Activated naive CD8-positive, alpha-beta T cell treated with anti-CD3 and anti-CD28 coated beads, Interleukin-2, amount 50 U/mL, for 24 hours (primary cell): ENCODE measurements at places on chromosomes 7 and 10.

- H3K27ac ChIP-seq = no peak overlapping the region
- H3K27me3 ChIP-seq = no peaks in the 10 kb centered on the region
- H3K36me3 ChIP-seq = no peaks in the 10 kb centered on the region
- no peaks in the 10 kb centered on the region for H3K4me1 ChIP-seq
- DNase-seq = no peak
Observed at GRCh38 chr7:32218154-32218467, 147.9 kb upstream of the PDE1C start.

- no peaks in the 10 kb centered on the region for H3K27me3 ChIP-seq
- peak overlapping the region; percentile 79 for H3K27ac ChIP-seq
- H3K4me3 ChIP-seq = peak overlapping the region; percentile 35
- peaks cover 39% of the 10 kb centered on the region for H3K4me1 ChIP-seq
Observed at GRCh38 chr7:128962899-128963298, 25.2 kb downstream of the IRF5 start.

DNA sequence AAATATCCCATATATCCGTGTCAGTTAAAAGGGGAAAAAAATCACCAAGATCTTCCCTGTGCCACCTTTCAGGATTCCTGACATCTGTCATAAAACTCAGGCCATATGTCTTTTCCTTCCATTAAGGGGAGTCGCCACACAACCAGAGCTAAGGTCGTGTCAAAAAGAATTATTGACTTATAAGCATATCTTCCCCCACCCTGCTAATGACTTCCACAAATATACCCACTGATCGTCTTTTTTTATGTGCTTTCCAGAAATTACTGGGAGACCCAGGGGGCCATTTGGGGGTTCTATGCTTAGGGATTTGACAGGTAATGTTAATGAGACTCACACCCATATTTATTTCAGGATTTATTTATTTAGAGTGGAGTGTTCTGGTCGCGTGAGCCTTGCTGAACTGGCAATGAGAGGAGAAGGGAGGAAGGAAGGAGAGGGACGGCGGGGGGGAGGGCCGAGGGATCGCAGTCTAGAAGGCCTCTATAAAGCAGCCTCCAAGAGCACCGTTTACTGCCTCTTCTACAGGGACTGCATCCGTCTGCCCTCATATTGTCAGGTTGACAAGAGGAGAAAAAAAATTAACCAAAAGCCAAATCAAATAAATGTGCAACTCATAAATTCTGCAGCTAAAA lies 135.7 kb upstream of the MGMT start:
- H3K36me3 ChIP-seq = no peaks in the 10 kb centered on the region
- no peak overlapping the region for H3K27ac ChIP-seq
- H3K27me3 ChIP-seq = peaks cover 2% of the 10 kb centered on the region
- DNase-seq = no peak
- no peaks in the 10 kb centered on the region for H3K4me1 ChIP-seq

DNA sequence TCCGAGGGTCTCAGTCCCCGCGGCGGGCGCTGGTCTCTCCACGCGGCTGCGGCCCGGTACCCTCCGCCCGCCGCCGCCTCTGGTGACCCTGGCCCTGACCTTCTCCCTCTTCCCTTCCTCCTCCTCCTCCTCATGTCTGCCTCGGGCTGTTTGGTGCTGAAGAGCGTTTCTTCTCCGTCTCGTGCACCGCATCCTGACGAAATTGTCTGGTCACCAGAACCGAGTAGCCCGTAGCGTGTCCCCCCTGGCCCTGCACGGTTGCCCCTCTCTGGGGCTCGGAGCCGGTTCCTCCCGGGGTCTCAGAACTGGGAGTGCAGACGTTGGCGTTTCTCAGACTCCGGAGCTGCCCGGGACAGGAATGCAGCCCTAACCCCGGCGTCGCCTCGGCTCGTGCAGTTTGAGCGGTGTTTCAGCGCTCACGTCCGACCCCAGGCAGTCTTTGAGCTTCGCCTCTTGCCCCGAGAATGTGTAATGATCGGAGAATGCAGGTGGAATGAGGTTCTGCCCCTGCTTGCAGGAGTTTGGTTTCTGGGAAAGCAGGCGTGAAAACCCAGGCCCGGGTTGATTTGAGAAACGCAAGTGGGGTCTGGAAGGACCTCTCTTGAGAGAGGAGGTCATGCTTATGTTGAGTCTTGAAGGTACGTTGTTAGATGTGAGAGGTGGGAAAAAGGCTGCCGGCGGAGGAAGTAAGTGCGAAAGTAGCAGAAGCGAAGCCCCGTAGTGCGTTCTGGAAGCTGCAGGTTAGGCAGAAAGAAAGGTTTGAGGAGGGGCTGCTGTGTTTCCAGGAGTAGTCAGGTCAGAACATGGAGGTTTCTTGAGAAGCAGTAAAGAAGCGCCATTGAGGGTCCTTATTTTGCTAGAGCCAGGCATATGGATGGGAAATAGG lies 743 bp downstream of the RBM17 start:
- H3K27me3 ChIP-seq = no peaks in the 10 kb centered on the region
- no peak for DNase-seq
- peak overlapping the region; percentile 93 for H3K4me3 ChIP-seq
- peak overlapping the region; percentile 81 for H3K27ac ChIP-seq
- peaks cover 77% of the 10 kb centered on the region for H3K4me1 ChIP-seq
- H3K36me3 ChIP-seq = peaks cover 34% of the 10 kb centered on the region

- H3K4me3 ChIP-seq = no peak overlapping the region
- peaks cover 5% of the 10 kb centered on the region for H3K4me1 ChIP-seq
- DNase-seq = no peak
- no peaks in the 10 kb centered on the region for H3K27me3 ChIP-seq
Observed at GRCh38 chr10:84525120-84525806, 196.9 kb downstream of the CCSER2 start.

- H3K27me3 ChIP-seq = peaks cover 1% of the 10 kb centered on the region
- H3K4me1 ChIP-seq = peaks cover 29% of the 10 kb centered on the region
- no peaks in the 10 kb centered on the region for H3K36me3 ChIP-seq
- DNase-seq = no peak
Observed at GRCh38 chr7:86978808-86979506, 80.5 kb downstream of the ELAPOR2 start.

DNA sequence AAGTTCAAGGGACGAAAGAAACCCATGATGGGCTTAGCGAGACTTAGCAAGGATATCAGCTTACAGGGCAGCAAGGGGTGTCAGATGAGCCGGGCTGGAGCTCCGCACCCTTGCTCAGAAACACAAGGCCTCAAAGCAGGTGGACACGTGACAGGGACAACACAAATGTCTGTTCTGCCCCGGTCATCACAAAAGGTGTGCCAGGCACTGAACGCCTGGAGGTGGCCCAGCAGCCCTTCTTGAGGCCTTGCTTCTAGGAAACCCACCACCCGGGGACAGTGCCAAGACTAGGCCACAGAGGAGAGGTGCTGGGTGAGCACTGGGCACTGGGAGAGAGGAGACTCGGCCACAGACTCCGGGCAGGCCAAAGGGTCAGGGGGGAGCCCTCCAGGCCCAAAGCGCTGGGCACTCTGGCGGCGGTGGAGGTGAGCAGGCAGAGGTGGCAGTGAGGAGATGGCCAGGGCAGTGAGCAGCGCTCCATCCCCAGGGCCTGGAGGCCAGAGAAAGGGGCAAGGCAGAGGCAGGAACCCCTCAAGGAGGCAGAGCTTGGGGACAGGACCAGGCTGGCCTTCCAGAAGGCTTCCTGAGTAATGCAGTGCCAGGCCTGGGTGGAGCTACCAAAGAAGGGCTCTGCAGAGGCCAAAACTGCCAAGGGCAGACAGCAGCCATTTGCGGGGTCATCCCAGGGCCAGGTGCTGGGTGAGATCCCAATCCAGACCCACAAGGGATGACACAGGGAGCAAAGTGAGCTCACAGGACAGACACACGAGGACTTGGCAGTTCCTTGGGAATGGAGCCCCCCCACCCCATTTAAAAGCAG lies 22.7 kb downstream of the EBF3 start:
- H3K36me3 ChIP-seq = no peaks in the 10 kb centered on the region
- no peaks in the 10 kb centered on the region for H3K4me1 ChIP-seq
- H3K4me3 ChIP-seq = no peak overlapping the region
- H3K27ac ChIP-seq = no peak overlapping the region
- H3K27me3 ChIP-seq = peaks cover 6% of the 10 kb centered on the region

- H3K27ac ChIP-seq = peak overlapping the region; percentile 85
- H3K4me1 ChIP-seq = peaks cover 73% of the 10 kb centered on the region
- no peak for DNase-seq
- peak overlapping the region; percentile 86 for H3K4me3 ChIP-seq
- peaks cover 1% of the 10 kb centered on the region for H3K36me3 ChIP-seq
Observed at GRCh38 chr10:88991899-88992320, 1.3 kb downstream of the FAS start.

- peaks cover 44% of the 10 kb centered on the region for H3K27me3 ChIP-seq
- peaks cover 11% of the 10 kb centered on the region for H3K4me1 ChIP-seq
- no peaks in the 10 kb centered on the region for H3K36me3 ChIP-seq
- peak; percentile 9 for DNase-seq
- peak within 1 kb of the TSS; percentile 30 for H3K4me3 ChIP-seq
Observed at GRCh38 chr7:11831736-11832495, at the start of gene THSD7A. TSS of gene THSD7A (minus strand) at chr7:11832198. CDS start at chr7:11831946, 252 bp downstream.

- no peaks in the 10 kb centered on the region for H3K4me1 ChIP-seq
- H3K4me3 ChIP-seq = no peak overlapping the region
- no peak overlapping the region for H3K27ac ChIP-seq
- peaks cover 1% of the 10 kb centered on the region for H3K27me3 ChIP-seq
Observed at GRCh38 chr7:39168403-39169098, 190.8 kb downstream of the POU6F2 start.

DNA sequence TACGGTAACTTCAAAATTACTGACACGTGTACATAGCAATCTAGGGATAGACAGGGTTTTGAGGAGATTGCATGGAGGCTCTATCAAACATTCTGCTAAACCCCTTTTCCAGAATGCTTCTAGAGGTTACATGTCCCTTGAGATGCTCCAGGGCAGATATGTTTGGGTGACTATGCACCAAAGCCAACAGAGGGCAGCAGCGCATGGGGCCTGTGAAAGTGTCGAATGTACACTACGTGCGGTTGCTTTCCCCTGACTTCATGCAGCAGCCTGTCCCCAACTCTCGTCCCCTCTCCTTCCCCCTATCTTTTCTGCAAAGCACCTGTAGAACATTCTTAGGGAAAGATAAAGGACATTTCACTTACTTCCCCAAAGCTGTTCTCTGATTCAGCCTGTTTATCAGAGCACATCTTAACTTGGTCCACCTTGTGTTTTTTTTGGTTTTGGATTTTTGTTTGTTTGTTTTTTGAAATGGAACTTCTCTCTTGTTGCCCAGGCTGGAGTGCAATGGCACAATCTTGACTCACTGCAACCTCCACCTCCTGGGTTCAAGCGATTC lies 90.2 kb downstream of the UBE3C start:
- no peak overlapping the region for H3K4me3 ChIP-seq
- H3K36me3 ChIP-seq = peaks cover 42% of the 10 kb centered on the region
- DNase-seq = no peak
- no peaks in the 10 kb centered on the region for H3K27me3 ChIP-seq

DNA sequence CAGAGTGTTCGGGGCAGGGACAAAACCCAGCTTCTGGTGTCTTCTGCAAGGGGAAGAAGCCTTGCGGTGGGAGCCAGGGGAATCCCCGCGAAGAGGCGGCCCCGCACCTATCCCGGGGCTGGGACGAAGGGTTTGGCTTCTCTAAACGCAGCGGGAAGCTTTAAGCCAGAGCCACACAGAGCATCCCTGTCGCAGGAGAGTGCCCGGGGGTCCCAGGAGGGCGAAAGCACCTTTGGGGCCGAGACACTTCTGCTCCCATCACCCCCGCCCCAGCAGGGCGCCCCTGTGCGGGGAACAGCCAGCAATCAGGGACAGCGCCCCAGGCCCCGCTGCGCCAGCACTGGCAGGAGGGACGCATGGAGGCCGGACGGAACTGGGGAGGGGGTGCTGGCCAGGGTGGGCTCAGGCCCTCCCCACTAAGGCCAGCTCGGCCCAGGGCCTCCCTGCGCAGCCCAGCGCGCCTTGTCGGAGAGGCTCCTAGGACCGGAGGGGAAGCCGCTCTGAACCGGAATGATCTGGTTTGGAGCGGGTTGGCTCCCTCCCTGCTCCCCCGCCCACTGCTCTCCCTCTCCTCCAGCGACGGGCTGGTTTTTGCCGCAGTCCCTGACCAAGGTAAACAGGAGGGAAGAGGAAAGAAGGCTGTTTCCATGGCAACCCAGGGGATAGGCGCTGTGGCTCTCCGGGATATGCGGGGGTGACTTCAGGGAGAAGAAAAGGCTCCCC lies 63.9 kb downstream of the TMEM209 start:
- no peaks in the 10 kb centered on the region for H3K27me3 ChIP-seq
- H3K36me3 ChIP-seq = no peaks in the 10 kb centered on the region
- peaks cover 14% of the 10 kb centered on the region for H3K4me1 ChIP-seq
- H3K27ac ChIP-seq = no peak overlapping the region

- H3K27me3 ChIP-seq = peaks cover 3% of the 10 kb centered on the region
- no peak overlapping the region for H3K4me3 ChIP-seq
Observed at GRCh38 chr7:29291723-29292618, 97.4 kb downstream of the CHN2 start.

DNA sequence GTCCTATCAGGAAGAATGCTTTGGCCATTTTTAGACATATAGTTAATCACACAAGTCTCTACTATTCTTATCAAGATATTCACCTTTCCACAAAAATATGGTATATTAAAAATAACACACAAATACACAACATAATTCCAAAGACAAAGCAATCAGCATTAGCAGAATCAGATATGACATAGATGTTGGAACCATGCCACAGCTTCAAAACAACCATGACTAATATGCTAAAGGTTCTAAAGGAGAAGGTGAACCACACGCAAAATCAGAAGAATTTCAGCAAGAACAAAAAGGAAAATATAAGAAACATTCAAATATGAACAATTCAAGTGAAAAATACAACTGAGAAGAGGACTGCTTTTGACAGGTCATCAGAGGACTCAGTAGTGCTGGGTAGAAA lies 670.2 kb upstream of the SORCS1 start:
- H3K27ac ChIP-seq = no peak overlapping the region
- H3K27me3 ChIP-seq = no peaks in the 10 kb centered on the region
- no peaks in the 10 kb centered on the region for H3K36me3 ChIP-seq

GRCh38 chr7:1668396-1669063 lies 1.5 kb upstream of the ELFN1 start:
- peaks cover 43% of the 10 kb centered on the region for H3K27me3 ChIP-seq
- no peak for DNase-seq
- no peaks in the 10 kb centered on the region for H3K36me3 ChIP-seq

DNA sequence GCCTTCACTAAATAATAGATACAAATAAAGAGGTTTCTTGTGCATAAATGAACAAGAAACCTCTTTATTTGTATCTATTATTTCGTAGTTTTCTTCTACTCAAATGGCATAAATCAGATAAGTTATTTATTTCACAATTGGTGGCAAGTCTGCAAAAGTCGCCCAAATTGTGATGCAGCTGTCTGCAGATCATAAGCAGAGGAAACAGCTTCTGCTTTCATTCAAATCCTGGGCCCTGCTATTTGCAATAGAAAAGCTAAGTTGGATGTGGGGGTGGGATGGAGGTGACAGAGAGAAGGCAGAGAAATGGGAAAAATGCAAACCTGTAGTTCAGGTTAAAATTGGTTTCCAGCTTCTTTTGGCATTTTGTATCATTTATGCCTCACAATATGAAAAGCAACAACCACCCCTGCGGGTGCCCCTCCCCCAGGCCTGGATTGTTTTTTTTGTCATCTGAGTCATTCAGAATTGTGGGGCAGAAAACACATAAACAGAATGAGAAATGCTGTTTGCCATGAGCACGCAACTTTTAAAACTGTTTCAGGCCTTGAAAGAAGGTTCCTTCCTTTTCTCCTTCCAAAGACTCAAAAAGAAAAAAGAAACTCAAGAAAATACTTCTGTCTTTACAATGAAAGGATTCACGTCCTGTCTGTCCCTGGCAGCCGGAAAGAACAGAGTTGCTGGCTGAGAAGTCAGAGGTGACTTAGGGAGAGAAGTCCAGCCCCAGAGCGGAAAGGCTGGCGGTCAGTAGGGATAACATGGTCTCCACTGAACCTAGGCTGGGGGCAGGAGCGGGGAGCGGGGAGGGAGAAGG lies 132.9 kb downstream of the BAMBI start:
- DNase-seq = no peak
- no peak overlapping the region for H3K4me3 ChIP-seq
- peaks cover 25% of the 10 kb centered on the region for H3K27me3 ChIP-seq
